ENCODE measurements at places on chromosomes 2 and 18.

DNA sequence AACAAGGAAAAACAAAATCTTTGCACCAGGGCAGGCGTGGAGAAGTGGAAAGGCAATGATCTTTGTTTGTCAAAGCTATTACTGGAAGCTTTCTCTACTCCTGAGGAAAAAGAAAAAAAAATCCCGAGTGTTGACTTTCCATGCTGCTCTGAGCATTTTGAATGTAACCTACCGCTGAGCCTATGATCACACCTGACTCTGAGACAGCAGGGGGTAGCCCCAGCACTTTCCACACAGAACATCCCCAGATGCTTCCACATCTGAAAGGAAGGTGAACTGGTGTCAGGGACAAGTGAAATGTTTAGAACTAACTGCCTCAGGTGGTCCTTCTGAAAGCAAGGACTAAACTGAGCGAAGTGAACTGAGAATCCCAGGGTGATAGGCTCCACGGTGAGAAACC, 1315.1 kb upstream of the DDX18 start:
- no peak for DNase-seq

- no peak for DNase-seq
Measured at GRCh38 chr2:168565112-168565511, 109.0 kb downstream of the CERS6 start.

- no peak for DNase-seq
Measured at GRCh38 chr2:136404925-136405324, 287.0 kb upstream of the CXCR4 start.

GRCh38 chr2:222903234-222904220, 42.7 kb downstream of the ACSL3 start:
- no peak for DNase-seq

GRCh38 chr18:8938817-8939216, 163.7 kb upstream of the NDUFV2 start:
- DNase-seq = no peak

- no peak for DNase-seq
Measured at GRCh38 chr18:13378150-13378549, 159.6 kb downstream of the LDLRAD4 start.

GRCh38 chr2:162126527-162126926, 25.5 kb downstream of the GCG start:
- DNase-seq = no peak

DNA sequence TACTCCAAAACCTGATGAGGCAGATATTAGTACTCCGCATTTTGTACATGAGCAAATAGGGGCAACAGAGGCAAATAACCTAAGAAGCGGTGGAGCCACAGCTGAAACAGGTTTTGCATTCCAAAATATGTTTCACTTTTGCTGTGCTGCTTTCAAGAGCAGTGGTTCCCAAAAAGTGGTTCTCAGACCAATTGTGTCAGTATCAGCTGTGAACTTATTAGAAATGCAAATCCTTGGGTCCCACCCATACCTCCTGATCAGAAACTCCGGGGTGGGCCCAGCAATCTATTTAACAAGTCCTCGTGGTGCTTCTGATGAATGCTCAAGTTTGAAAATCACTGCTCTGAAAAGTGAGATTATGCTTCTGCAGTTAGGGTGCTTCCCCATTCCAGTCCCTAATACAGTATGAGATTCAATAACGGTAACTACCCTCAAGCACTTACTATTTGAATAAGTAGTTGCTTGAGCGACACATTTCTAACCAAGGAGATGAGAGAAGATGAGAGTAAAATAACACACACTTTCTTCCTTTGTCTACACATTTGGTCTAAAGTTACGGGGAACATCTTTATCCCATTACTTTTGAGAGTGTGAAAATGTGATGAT, 17.8 kb upstream of the TCF4 start:
- DNase-seq = no peak

GRCh38 chr2:237190966-237191713, 105.5 kb downstream of the COPS8 start:
- no peak for DNase-seq

DNA sequence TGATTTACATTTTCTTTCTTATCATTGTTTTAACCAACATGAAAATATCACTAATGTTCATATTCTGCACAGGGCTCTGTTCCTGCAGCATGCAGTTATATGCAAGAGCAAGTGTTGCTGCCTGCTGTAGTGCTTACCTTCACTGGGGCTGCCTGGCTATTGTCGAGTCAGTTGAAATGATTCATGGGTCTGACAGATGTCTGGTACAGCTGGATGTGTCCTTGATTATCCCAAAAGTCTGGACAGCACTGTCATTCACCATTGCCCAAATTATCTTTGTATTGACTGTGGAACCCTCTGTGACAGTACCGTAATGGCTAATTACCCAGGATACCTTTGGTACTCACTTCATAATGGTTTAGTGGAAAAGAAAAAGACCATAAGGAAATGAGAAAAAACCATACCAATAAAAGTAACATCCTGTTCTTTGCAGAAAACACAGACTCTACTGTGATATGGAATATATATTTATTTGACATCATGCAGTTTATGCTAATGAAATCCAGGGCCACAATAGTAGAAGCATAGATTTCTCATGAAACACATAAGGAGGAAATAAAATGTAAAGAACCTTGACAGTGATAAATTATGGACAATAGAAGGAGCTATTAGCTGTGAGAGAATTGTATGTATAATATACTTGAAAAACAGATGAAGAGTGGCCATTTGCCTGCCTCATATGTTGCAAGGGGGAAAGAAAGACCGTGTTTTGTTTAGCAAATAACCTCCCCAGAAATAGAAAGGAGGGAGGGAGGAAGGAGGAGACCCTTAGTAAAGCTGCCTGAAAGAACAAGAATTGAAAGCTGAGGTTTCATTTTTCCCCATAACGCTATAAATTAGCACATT, 249.8 kb upstream of the ATP5MC3 start:
- no peak for DNase-seq

- DNase-seq = no peak
Measured at GRCh38 chr2:3222636-3223035, 155.0 kb downstream of the EIPR1 start.
